ENCODE measurements at places on chromosomes 12 and 14.

DNA sequence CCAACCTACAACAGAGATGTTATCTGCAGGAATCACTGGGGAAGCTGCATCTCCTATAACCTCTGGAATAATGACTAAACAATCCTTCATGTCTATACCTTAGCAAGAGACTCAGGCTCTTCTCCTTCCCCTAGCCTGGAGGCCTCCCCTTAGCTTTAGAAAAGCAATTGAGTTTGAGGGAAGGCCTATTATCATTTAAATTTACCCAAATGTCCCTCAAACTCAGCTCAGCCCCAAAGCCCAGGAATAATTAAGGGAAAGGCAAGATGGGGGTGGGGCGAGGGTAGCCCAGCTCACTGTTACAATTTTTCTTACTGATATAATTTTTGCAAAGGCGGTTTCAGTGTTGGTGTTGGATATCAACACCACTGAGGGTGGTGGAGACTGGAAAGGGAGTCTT, 151.4 kb upstream of the EEA1 start:
- H3K27ac ChIP-seq, result no peak overlapping the region
- peaks cover 5% of the 10 kb centered on the region for H3K27me3 ChIP-seq
- H3K4me3 ChIP-seq, result no peak overlapping the region
- DNase-seq, result no peak
- H3K4me1 ChIP-seq, result peaks cover 2% of the 10 kb centered on the region

DNA sequence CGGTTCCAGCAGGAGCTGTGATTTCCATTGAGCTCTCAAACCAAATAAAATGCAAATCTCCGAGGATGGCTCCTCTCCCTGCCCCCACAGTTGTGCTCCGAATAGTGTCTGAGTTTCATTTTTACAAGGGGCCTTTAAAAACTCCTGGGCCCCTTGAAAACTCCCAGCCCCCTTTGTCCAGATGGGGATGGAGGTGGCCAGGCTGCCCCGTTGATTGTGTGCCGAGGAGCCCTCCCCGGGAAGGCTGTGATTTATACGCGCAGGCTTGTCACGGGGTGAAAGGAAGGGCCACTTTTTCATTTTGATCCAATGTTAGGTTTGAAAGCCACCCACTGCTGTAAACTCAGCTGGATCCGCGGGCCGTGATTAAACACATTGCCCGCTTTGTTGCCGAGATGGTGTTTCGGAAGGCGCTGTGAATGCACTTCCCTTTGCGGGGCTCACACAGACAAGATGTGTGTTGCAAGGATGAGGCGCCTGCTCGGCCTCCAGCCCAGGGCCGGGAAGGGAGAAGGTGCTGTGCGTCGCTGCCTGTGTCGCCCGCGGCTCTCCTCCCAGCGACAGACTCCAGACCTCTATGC, 98.8 kb downstream of the TMEM132C start:
- DNase-seq, result no peak
- H3K4me1 ChIP-seq, result peaks cover 2% of the 10 kb centered on the region
- no peaks in the 10 kb centered on the region for H3K36me3 ChIP-seq
- no peak overlapping the region for H3K4me3 ChIP-seq
- H3K27me3 ChIP-seq, result peaks cover 13% of the 10 kb centered on the region

DNA sequence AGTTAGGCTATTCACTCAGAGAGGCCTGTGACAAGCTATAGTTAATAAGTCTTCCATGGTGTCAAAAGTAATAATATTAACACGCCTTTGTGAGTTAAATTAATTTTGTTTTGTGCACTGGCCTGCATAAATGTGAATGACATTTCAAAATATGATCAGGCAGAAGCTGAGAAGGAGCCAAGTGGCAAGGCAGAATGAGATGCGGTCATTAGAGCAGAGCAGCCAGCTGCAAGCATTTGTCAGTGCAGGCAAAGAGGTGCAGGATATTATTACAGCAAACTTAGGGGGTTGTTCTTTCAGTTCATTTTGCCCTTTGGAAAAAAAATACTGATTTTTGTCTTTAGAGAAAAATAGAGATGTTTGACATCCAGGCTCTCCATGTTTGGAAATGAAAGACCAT, 364.5 kb downstream of the PAWR start:
- H3K4me1 ChIP-seq, result no peaks in the 10 kb centered on the region
- no peak for DNase-seq
- H3K27me3 ChIP-seq, result peaks cover 3% of the 10 kb centered on the region
- no peak overlapping the region for H3K27ac ChIP-seq

DNA sequence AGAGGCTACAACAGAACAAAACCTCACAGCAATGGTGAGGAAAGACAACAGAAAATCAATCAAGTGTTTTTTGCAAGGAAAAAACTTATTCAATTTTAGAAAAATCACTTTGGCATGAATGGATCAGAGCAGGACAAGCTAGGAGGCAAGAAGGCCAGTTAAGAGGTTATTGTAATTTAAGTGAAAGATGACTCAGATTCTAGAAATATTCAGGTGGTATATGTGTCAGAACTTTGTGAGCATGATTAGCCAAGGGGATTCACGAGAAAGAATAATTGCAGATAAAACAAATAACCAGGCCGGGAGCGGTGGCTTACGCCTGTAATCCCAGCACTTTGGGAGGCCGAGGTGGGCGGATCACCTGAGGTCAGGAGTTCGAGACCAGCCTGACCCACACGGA, 12.7 kb downstream of the GCH1 start:
- peaks cover 14% of the 10 kb centered on the region for H3K4me1 ChIP-seq
- no peaks in the 10 kb centered on the region for H3K36me3 ChIP-seq
- DNase-seq, result no peak
- H3K4me3 ChIP-seq, result no peak overlapping the region
- H3K27ac ChIP-seq, result peak overlapping the region; percentile 7

- peak overlapping the region; percentile 74 for H3K27ac ChIP-seq
- H3K27me3 ChIP-seq, result no peaks in the 10 kb centered on the region
- peaks cover 53% of the 10 kb centered on the region for H3K4me1 ChIP-seq
- DNase-seq, result no peak
- no peak overlapping the region for H3K4me3 ChIP-seq
Observed at GRCh38 chr14:49966304-49966809, 73.5 kb downstream of the ARF6 start.
